Thymus (tissue), 14 donors: ENCODE measurements at places on chromosomes 7 and 10.

DNA sequence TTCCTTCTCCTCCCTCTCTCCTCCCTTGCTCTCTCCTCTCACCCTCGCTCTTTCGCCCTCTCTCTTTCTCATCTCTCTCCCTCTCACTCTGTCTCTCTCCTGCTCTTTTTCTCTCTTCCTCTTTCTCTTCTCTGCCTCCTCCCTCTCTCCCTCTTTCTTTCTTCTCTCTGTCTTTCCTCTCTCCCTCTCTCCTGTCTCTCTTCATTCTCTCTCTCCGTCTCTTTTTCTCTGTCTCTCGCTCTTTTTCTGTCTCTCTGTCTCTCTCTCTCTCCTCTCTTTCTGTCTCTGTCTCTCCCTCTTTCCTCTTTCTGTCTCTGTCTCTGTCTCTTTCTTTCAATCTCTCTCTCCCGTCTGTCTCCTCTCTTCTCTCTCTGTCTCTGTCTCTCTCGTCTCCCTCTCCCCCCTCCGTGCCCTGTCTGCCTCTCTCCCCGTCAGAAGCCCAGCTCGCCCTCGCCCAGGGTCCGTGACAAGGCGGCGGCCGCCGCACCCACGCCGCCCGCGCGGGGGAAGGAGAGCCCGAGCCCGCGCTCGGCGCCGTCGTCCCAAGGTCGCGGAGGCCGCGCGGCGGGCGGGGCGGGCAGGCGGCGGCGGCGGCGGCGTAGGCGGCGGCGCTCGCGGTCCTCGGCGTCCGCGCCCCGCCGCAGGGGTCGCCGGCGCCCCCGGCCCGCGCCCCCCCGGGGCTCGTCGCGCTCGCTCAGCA lies 21.3 kb upstream of the HSPB1 start:
- DNase-seq, result no peak

DNA sequence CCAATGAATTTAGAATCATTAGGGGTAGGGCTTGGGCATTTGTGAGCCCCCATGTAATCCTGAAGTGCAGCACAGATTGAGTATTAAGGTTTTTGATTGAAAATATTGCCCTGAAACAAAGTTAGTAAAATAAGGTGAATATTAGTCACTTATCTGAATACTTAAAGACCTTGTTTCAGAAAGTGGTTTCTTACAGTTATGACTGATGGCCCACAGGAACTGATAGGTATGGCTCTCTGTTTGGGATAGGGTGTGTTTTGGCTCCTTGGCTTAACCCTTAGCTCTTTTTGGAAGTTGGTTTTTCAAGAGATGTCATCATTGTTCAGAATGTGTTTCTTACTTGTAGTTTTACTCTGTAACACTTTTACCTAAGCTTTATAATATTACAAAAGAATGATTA lies 34.8 kb downstream of the MDFIC start:
- DNase-seq, result no peak

- DNase-seq, result no peak
These were observed 31.2 kb downstream of the ITIH5 start for GRCh38 chr10:7635408-7636125.

- no peak for DNase-seq
These were observed 98.8 kb upstream of the ZNF722 start for GRCh38 chr7:63899691-63900393.

DNA sequence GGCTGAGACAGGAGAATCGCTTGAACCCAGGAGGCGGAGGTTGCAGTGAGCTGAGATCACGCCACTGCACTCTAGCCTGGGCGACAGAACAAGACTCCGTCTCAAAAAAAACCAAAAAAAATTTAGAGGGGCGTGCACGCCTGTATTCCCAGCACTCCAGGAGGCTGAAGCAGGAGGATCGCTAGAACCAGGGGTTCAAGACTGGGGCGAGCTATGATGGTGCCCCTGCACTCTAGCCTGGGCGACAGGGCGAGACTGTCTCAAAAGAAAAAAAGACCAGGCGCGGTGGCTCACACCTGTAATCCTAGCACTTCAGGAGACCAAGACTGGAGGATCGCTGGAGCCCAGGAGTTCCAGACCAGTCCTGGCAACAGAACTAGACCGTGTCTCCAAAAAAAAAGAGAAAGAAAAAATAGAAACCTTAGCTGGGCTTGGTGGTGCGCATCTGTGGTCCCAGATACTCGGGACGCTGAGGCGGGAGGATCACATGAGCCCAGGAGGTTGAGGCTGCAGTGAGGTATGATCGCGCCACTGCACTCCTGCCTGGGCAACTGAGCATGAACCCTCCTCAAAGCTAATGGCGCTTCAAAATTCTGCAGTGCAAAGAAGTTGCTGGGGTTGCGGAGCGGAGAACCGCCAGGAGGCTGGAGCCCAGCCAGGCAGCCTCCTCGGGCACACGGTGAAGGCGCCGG lies 382 bp upstream of the MBLAC1 start:
- DNase-seq, result no peak

DNA sequence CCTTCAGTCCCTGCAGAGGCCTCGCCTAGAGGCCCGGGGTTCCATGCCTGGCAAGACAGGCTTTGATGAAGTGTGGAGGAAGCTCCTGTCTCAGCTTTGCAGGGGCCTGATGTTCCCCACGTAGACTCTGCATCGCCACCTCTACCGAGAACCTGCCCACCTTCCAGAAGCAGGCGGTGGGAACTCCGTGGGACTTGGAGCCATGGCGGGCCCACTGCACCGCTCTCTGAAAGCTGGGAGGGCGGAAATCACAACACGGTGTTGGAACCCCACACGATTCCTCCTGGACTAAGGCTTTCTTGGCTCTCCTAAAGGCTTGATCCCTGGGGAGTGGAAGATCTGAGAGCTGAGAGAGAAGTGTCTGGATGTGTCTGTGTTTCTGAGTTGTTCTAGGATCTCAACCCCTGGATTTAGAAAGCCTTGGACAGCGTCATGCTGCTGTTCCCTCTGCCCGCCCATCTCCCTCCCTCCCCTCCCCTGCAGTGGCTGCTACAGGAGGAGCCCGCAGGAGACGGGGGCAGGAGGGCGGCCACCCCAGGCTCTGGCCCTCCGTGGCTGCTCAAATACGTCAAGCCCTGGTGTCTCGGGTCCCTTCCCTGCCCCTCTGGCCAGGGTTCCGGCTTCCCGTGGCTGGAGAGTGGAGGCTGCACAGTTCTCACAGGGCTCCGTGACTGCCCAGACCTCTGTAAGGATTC lies 79.7 kb downstream of the VIPR2 start:
- no peak for DNase-seq

GRCh38 chr10:132527339-132528063 lies 10.1 kb upstream of the INPP5A start:
- DNase-seq, result no peak

DNA sequence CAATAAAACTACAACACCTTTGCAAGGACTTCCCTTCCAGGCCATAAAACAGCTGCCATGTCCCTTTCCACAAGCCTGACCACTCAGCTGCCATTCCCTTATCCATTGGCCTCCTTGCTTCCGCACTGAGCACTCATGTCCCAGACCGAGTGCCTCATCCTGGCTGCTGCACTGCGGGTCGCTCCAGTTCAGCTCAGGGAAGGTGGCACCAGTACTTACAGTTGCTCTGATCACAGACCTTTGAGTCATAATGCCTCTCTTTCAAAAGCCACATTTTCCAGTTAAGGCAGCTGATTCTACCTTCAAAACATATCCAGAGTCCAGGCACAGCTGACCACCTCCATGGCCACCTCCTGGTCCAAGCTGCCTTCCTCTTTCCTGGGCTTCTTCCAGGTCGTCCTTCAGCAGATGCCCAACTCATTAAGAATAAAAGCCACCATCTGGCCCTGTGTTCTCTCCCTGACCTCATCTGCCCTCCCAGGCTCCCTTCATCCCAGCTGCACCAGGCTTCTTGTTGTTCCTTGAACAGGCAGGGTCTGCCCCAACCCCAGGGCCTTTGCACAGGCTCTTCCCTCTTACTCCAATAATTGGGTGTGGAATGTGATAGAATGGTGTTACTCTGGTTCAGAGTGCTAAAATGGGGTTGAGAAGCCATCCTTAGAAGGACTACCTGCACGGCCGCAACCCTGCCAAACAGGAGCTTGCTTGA lies 64.5 kb downstream of the RAMP3 start:
- DNase-seq, result no peak

DNA sequence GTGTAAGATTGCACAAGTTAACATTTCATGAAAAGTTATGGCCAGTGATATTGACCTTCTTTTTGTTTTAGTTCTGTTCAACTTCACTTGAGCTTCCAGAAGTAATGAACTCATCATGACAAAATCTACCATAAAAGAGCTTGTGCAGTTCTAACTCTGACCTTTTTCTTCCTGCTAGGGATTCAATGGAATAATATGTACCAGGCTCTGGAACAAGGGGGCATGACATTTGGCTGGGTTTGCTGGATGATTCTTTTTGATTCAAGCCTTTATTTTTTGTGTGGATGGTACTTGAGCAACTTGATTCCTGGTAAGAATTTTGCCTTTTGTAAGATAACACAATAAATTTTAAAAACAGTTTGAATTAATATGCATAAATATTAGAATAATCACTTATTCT lies 205.0 kb downstream of the ABCA13 start:
- DNase-seq, result no peak

DNA sequence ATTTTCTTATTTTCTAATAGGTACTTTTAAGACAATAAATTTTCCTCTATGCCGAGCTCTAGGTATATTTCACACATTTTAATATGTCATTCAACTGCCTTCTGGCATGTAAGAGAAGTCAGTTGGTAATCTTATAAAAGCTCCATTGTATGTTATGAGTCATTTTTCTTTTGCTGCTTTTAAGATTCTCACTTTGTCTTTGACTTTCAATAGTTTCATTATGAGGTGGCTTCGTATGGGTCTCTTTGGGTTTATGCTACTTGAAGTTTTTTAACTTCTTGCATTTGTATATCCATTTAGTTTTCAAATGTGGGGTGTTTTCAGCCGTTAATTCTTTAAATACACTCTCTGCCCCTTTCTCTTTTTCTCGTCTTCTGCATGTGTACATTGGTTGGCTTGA lies 80.5 kb downstream of the ABCA13 start:
- DNase-seq, result no peak

GRCh38 chr10:31272841-31273240 lies 46.2 kb upstream of the ZEB1 start:
- DNase-seq, result no peak
